ENCODE measurements at places on chromosomes 6 and 20.

GRCh38 chr6:25458485-25458884 lies 179.3 kb downstream of the CARMIL1 start:
- no peak for DNase-seq

GRCh38 chr20:36128463-36129159 lies 25.9 kb upstream of the EPB41L1 start:
- DNase-seq: no peak

GRCh38 chr6:105898286-105898685 lies 187.8 kb upstream of the PRDM1 start:
- DNase-seq: no peak

DNA sequence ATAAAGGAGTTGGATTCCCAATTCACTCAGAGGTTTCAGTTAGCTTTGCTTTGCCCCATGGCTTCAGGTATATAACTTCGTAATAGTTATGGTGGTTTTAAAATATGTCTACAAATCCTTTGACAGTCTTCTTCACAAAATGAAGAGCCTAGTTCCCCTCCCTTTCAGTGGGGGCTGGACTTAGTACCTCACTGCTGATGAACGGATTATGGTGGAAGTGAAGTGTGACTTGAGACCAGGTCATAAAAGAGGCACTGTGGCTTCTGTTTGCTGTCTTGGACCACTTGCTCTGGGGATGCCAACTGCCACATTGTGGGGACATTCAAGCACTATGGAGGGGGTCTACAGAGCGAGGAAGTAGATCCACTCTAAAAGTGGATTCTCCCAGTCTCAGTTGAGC lies 47.5 kb upstream of the NUP153 start:
- DNase-seq: no peak

- DNase-seq: no peak
Measured at GRCh38 chr20:4325548-4326187, 310.3 kb upstream of the RNF24 start.
